Occipital lobe (tissue), 3 donors: ENCODE measurements at places on chromosomes 7 and 10.

- no peak for DNase-seq
These were observed 211.6 kb downstream of the PHF14 start for GRCh38 chr7:11185179-11185815.

DNA sequence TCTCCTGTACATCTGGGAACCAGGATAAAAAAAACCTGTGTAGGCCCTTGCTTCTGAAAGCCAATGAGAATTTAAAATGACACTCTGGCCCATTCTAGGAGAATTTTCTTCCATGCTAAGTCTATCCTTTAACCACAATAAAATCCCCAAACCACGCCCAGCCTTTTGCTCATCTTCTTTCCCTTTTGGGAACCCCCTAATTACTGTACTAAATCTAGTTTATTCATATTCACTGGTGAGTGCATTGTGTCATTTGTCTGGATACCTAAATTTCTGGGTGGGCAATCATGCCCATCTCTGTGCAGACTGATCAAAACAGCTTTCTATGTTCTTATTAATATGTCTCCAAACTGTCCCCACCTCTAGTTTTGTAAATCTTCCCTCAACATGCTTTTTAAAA lies 11.7 kb upstream of the CDK14 start:
- no peak for DNase-seq

DNA sequence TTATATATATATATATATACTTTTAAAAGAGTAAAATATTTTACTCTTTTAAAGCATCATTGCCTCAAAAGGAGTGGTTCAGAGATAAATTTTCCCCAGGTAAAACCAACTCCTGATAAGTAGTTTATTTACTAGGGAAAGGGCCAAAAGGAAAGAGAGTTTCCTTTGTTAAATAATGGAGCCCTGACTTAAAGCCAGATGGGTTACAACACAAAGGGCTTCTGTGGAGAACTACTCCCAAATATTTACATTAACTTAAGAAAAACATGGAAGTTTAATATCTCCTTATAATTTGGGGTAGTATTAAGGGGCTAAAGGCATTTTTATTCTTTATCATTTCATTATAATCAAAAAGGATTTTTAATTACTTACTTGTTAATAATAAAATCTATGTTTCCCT lies 8.5 kb upstream of the CAV1 start:
- DNase-seq = no peak

GRCh38 chr7:100804681-100805431 lies 22.5 kb downstream of the EPHB4 start:
- no peak for DNase-seq

GRCh38 chr7:30851651-30852307 lies 59.9 kb upstream of the AQP1 start:
- no peak for DNase-seq

GRCh38 chr10:75096749-75097148 lies 14.7 kb upstream of the SAMD8 start:
- no peak for DNase-seq

DNA sequence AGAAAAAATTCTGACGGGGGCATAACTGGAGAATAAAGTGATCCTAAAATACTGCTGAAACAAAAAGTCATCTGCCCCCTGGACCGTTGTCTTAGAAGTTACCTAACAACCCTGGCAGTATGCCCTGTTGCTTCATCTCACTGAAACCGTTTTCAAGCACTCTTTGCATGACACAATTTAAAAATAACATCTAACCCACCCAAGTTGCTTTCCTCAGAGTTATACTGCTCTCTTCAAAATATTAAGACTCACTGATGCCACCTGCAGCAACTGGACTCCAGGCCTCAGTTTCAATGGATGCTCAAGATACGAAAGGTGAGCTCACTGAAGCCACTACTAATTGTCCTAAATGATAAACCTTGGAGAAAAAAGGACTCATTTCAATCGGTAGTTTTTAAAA lies 57.4 kb downstream of the CDK6 start:
- DNase-seq = no peak

DNA sequence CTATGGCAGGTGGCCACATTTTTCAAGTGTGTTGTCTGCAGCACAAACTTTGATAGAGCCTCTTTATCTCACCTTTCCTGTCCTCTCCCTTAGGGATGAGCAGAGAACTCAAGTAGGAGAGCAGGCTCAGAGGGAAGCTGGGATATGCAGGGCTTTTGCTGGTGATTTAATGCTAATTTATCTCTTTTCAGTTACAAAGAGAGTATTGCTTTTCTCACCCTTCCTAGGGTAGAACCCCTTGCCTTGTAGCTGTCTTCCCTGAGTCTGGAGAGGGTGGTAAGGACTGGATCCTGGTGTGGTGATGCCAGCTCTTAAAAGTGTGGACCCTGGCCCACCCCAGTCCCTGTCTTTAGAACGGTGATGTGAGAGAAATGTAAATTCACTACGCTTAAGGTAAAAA lies 1061.4 kb downstream of the TYW1 start:
- DNase-seq = no peak

DNA sequence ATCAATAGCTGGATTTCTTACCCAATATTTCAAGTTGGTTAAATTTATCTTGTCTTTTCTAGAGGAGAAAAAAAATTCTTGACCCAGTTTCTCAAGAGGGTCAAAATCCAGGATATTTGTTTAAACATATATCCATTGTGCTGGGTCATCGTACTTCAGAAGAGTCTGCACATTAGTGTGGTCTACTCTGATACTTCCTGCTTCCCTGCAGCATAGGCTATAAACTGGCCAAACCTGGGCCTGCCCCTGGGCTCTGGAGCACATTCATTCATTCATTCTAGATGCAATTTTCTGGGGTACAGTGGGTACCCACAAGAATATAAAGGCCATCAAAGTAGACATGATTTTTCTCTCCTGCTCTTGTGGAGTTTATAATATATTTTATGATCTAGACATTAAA lies 142.1 kb upstream of the WNT16 start:
- no peak for DNase-seq

- no peak for DNase-seq
These were observed 1212.4 kb upstream of the PHF14 start for GRCh38 chr7:9761224-9761623.

GRCh38 chr7:42939457-42940240 lies 7.5 kb downstream of the MRPL32 start:
- no peak for DNase-seq

GRCh38 chr10:113992471-113993011 lies 51.1 kb upstream of the ADRB1 start:
- DNase-seq = no peak

DNA sequence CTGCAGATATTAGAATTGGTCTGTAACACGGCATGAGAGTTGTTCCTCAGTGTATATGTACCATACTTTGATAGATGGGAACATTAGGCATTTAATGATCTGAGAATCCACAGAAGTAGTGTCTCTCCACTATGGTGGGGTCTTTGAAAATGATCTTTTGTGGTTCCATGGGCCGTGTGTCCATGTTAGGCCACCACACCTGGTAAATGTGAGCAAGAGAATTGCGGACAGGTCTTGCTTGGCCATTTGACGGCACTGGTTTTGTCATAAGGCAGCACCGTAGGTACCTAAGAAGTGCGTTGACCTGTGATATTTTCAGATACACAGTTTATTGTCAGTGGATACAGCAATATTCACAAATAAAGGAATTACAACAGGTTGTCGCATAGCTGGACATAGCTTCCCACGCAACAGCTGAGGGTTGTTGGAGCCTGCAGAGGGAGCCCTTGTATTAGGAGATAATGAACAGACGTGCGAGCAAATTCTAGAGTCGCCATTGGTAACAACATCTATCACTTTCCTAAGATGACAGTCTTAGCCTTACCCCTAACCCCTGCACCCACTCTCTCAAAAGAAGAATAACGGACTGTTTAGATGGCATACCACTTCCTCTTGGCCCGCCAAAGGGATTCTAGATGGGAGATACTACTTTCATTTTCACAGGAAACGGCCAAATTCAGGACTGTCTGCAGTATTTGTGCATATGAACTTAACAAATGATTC lies 111.4 kb downstream of the COL28A1 start:
- peak; percentile 8 for DNase-seq

- no peak for DNase-seq
These were observed 73.8 kb downstream of the SYPL1 start for GRCh38 chr7:106038289-106038688.

DNA sequence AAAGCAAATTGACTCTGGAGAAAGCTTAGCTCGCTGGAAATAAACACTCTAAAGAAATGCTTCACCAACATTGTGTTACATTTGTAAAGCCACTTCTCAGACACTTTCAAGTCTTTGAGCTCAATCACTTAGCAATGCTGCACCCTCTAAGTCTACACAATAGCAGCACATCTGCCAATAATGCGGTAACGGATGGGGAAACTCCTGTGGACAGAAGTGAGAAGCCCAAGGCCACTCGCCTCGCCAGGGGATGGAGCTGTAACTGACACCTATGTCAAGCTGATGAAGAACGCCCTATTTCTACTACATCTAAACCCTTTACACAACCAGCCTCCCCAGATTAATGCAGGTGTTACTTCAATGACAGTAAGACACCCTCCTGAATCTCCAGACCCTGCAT lies 167.7 kb downstream of the SFMBT2 start:
- no peak for DNase-seq

GRCh38 chr7:126959649-126960048 lies 293.1 kb downstream of the GRM8 start:
- no peak for DNase-seq

DNA sequence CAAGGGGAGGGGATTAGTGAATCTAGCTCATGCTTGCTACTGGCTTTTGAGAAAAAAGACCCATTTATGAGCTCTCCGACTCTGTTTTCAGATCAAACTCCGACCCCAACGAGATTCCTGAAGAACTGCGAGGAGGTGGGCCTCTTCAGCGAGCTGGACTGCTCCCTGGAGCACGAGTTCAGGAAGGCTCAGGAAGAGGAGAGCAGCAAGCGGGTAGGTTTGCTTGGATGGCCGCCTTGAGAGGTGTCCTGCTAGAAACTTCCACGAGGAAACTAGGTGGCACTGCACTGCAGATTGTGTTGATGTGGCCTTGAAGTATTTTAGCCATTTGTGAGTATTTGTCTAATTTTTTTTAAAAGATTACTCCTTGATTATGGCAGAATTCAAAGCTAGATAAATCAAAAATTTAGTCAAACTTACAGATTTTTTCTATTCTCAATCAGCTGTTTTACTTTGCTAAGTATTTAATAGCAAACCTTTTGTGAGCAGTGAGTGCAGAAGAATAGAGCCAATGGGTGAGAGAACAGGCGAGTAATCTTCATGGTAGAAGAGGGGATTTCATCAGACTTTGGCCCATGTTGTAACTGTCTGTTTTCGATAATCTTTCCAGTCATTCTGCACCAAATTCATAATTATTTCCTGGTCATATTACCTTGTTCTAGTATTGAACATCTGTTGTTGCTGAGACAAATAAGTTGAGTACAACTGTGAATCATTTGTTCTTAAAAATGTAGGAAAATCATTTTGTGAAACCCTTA lies 95.4 kb downstream of the CREB5 start:
- no peak for DNase-seq

GRCh38 chr7:139641337-139641992 lies 118.0 kb downstream of the CLEC2L start:
- DNase-seq = no peak

DNA sequence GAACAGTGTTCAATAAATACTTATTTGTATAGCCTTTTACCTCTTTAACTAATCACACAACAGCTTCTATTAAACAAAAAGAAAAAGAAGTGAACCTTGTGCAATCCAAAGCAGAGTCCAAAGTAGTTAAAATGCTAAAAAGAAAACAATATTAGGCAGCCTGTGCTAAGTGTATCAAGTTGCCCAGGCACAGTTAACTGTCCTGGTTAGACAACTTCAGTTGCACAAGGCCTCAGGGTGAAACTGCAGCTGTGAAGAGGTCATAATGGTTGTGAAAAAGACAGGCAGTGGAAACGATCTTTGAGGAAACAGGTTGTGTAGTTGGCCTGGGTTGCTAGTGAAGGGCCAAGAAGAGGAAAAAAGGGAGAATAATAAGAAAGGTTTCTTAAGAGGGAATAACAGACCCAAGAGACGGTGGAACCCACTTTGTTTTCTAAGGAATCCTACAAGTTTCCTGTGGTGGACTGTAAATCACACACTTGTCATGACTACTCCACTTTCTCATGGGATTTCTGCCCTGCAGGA lies 6.0 kb upstream of the CROT start:
- no peak for DNase-seq

DNA sequence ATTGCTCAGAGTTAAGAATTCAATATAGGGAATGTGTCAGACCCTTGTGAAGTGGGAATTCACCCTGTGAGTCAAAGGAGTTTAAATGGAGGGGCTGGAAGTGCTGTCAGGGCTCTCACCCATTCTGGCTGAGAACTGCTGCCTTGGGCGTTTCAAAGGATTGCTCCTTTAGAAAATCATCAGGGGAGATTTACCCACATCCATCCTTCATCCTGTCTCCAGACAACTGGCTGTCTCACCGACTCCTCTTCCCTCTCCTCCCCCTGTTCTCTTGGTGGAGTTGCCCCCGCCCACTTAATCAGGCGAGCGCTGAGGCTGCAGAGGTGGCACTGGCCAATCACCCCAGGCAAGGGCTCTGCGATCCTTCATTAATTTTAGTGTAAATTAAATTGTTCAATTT lies 554.8 kb downstream of the CALN1 start:
- no peak for DNase-seq

DNA sequence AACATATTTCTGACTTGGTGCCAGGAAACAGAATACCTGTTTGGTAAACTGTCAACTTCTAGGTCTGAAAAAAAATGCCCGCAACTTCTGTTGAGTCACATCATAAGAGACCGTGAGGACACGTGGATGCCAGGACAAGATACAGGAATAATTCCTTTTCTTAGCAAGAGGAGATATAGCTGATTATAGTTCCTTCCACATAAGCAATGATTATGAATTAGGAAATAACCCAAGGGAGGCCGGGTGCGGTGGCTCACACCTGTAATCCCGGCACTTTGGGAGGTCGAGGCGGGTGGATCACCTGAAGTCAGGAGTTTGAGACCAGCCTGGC lies 75.2 kb downstream of the CDC123 start:
- no peak for DNase-seq

GRCh38 chr7:44148961-44149536 lies 7.9 kb upstream of the MYL7 start:
- DNase-seq = no peak

DNA sequence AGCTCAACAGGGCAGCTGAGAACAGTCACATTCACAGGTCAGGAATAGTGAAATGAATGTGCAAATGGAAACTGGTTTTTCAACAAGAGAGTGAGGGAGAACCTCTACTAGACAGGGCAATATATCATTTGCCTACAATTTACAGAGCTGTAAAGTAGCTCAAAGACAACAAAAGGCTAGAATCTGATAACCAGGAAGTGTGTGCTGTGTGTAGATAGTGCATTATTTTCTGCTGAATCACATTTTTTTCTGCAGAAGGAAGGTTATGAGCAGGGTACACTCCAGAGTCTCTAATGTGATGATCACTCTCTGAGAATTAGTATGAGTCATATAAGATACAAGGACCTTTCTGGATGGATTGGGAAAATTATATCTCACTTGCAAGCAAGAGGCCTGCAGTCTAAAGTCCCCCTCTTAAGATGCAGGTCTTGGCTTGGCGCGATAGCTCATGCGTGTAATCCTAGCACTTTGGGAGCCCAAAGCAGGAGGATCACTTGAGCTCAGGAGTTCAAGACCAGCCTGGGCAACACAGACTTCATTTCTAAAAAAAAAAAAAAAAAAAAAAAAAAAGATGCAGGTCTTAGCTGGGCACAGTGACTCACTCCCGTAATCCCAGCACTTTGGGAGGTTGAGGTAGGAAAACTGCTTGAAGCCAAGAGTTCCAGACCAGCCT lies 59.9 kb upstream of the COBL start:
- DNase-seq = no peak

GRCh38 chr10:73910764-73911552 lies at the start of gene PLAU:
TSS of gene PLAU (plus strand) at chr10:73911132. CDS start at chr10:73911556, 424 bp downstream.
- DNase-seq = no peak
